ENCODE measurements at places on chromosomes 2 and 18. TPM values are rescaled to one million over a fixed set of nuclear protein-coding genes. Genes with fewer than 3 reads are reported as not detected.

GRCh38 chr2:161141033-161141432 lies 19.2 kb upstream of the TANK start:
- H3K4me3 ChIP-seq: no peak overlapping the region
- peaks cover 35% of the 10 kb centered on the region for H3K4me1 ChIP-seq
- no peaks in the 10 kb centered on the region for H3K27me3 ChIP-seq
- no peak overlapping the region for H3K27ac ChIP-seq
- DNase-seq: no peak

- DNase-seq: no peak
- H3K27ac ChIP-seq: no peak overlapping the region
- no peaks in the 10 kb centered on the region for H3K36me3 ChIP-seq
- no peaks in the 10 kb centered on the region for H3K27me3 ChIP-seq
Measured at GRCh38 chr2:189439342-189439741, 1.9 kb upstream of the WDR75 start.

- no peaks in the 10 kb centered on the region for H3K27me3 ChIP-seq
- H3K4me3 ChIP-seq: no peak overlapping the region
- no peak for DNase-seq
- H3K4me1 ChIP-seq: no peaks in the 10 kb centered on the region
- H3K27ac ChIP-seq: no peak overlapping the region
Measured at GRCh38 chr2:241088791-241089732, 13.0 kb downstream of the MTERF4 start.

DNA sequence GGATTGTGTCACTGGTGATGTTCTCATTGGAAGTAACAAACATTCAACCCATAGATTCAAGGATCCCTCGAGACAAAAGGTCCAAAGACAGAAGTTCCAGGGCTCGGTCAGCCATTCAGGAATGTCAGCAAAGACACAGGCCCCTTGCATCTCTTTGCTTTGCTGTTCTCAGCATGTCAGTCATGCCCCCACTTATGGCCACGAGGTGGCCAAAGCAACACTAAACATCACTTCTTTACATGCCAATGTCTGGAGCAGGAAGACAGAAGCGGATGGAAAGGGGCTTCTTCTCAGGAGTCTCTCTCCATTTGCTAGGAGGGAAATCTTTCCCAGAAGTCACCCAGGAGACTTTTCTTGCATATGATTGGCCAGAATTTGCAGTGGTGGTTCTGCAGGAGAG lies 191.6 kb upstream of the SP5 start:
- H3K4me3 ChIP-seq: no peak overlapping the region
- H3K4me1 ChIP-seq: peaks cover 21% of the 10 kb centered on the region
- no peaks in the 10 kb centered on the region for H3K36me3 ChIP-seq
- no peak for DNase-seq

CHN1 gene
- 3.6 TPM for total RNA-seq

DNA sequence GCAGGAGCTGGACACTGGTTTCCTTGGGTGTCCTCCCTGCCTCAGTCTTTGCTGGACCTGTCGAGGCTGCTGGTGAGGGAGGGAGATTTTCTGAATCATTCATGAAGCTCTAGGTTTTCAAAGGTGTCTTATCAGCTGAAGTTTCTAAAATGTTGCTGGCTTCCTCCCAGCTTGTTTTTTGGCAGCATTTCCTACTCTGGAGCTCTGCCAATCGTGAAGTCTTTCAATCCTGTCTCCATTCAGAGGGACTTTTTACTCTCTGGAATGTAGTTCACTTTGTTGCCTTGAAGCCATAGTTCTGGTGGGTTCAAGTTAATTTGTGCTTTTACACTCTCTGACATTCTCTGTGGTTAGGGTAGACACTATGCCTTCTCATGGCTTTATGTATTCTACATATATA lies 23.9 kb downstream of the SNTG2 start:
- no peak for DNase-seq
- no peak overlapping the region for H3K4me3 ChIP-seq
- H3K27me3 ChIP-seq: peaks cover 18% of the 10 kb centered on the region
- H3K36me3 ChIP-seq: no peaks in the 10 kb centered on the region
- H3K27ac ChIP-seq: no peak overlapping the region

NCOA1 gene
- total RNA-seq: 10.4 TPM

VIL1 gene
- total RNA-seq: 0.49 TPM

DNA sequence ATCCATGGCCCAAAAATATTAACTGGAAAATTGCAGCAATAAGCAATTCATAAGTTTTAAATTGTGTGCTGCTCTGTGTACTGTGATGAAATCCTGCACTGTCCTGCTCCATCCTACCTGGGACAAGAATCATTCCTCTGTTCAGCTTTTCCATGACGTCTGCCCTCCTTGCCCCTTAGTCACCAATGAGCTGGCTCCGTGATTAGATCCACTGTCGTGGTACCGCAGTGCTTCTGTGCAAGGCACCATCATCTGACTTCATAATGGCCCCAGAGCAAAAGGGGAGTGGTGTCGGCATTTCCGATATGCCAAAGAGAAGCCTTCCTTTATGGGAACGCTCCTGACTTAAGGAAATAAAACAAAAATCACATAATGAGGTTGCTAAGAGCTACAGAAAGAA lies 3.4 kb upstream of the FAHD2A start:
- DNase-seq: no peak
- H3K4me1 ChIP-seq: peaks cover 12% of the 10 kb centered on the region
- no peak overlapping the region for H3K4me3 ChIP-seq
- no peaks in the 10 kb centered on the region for H3K27me3 ChIP-seq

DNA sequence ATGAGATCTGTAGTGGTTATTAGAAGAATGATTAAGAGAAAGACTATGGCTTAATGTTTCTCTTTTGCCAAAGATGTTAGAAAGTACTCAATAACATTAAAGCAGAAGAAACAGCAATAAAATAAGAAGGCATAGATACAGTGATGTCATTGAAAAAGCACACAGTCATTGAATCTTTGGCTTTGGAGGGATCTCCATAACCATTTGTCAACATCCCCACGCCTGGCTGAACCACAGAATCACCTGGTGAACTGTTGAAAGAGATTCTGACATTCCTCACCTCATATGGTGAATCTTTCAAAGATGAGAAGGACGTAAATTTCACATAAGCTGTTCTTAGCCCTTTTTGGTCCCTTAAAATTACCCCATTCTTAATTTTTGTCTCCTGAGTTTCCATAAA lies 324.6 kb upstream of the NRP2 start:
- H3K4me1 ChIP-seq: no peaks in the 10 kb centered on the region
- H3K4me3 ChIP-seq: no peak overlapping the region
- H3K36me3 ChIP-seq: no peaks in the 10 kb centered on the region
- no peak overlapping the region for H3K27ac ChIP-seq
- H3K27me3 ChIP-seq: 0 out of 2 replicates have a peak, but pooled peaks cover 8% of the 10 kb centered on the region
- no peak for DNase-seq

KCNG2 gene
- not detected for total RNA-seq

- no peaks in the 10 kb centered on the region for H3K27me3 ChIP-seq
- no peaks in the 10 kb centered on the region for H3K4me1 ChIP-seq
- no peaks in the 10 kb centered on the region for H3K36me3 ChIP-seq
- no peak overlapping the region for H3K27ac ChIP-seq
- no peak overlapping the region for H3K4me3 ChIP-seq
Measured at GRCh38 chr2:235098269-235098668, 146.5 kb downstream of the SH3BP4 start.

CDH7 gene
- not detected for total RNA-seq

FEV gene
- total RNA-seq: not detected

DNA sequence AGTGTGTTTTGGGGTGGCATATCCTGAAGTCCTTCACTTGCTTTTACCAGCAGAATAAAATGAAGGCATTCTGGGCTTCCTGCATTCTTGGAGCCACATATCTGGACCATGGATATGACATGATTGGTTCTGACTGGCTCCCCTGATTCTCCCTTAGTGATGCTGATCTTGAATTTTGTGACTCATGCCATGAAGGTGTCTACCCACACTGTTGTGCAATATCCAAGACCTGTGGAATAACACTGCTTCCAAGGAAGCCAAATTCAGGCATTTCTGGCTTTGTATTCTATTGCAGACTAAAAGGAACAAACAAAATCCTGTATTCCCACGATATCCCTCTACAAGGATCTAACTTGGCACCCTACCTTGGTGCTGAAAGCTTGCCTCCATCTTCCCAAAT lies 125.8 kb downstream of the LYPD6B start:
- no peak for DNase-seq
- H3K4me3 ChIP-seq: no peak overlapping the region
- peaks cover 29% of the 10 kb centered on the region for H3K4me1 ChIP-seq
- no peak overlapping the region for H3K27ac ChIP-seq

DNA sequence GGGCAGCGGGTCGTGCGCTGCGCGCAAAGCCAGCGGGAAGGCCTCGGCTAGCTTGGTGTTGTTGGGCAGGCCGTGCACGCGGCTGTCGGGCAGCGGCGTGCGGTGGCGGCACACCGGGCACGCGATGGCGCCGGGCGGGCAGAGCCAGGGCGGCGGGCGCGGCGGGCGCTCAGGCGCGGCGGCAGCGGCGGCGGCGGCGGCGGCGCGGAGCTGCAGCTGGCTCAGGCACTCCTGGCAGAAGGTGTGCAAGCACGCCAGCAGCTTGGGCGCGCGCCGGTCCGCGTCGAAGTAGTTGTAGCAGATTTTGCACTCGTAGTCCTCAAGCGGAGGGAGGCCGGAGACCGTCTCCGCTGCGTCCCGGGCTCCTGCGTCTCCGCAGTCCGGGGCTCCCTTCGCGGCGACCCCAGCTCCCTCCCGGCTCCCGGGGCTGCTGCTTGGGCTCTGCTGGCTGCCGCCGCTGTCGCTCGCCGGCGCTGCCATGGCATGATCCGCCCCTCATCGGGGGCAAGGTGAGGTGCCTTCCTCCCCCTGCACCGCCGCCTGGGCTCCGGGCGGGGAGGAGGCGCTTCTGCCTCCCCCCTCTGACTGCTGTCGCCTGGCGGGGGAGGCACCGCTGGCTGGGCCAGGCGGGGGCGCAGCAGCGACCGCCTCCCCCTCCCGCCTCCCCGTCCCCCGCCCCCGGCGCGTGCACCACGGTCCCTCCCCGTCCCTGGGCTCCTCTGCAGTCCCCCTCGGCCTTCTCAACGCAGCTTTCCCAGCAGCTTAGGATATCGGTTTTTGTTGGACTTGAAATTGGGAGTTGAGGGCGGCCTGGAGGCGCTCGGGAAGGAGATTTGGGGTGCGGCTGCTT lies 21.0 kb upstream of the PAX3 start:
- peaks cover 8% of the 10 kb centered on the region for H3K4me1 ChIP-seq
- no peak overlapping the region for H3K27ac ChIP-seq
- peaks cover 17% of the 10 kb centered on the region for H3K27me3 ChIP-seq
- DNase-seq: no peak

RIT2 gene
- total RNA-seq: not detected

- H3K4me1 ChIP-seq: peaks cover 16% of the 10 kb centered on the region
- no peak overlapping the region for H3K4me3 ChIP-seq
- no peak overlapping the region for H3K27ac ChIP-seq
- no peaks in the 10 kb centered on the region for H3K27me3 ChIP-seq
- DNase-seq: no peak
- no peaks in the 10 kb centered on the region for H3K36me3 ChIP-seq
Measured at GRCh38 chr2:69017080-69017479, 4.1 kb downstream of the ANTXR1 start.

- peaks cover 34% of the 10 kb centered on the region for H3K27me3 ChIP-seq
- H3K36me3 ChIP-seq: no peaks in the 10 kb centered on the region
- no peak for DNase-seq
- H3K4me1 ChIP-seq: no peaks in the 10 kb centered on the region
- H3K4me3 ChIP-seq: no peak overlapping the region
- H3K27ac ChIP-seq: no peak overlapping the region
Measured at GRCh38 chr2:166154685-166155338, 27.0 kb upstream of the SCN1A start.

- H3K36me3 ChIP-seq: no peaks in the 10 kb centered on the region
- H3K4me1 ChIP-seq: no peaks in the 10 kb centered on the region
- no peak overlapping the region for H3K4me3 ChIP-seq
- DNase-seq: no peak
Measured at GRCh38 chr2:16617282-16618266, 48.1 kb downstream of the CYRIA start.

CTNNA2 gene
- not detected for total RNA-seq

GRCh38 chr2:96091711-96092572 lies 24.4 kb downstream of the ADRA2B start:
- no peak for DNase-seq
- H3K4me3 ChIP-seq: no peak overlapping the region
- H3K27ac ChIP-seq: no peak overlapping the region
- H3K4me1 ChIP-seq: peaks cover 12% of the 10 kb centered on the region

DNA sequence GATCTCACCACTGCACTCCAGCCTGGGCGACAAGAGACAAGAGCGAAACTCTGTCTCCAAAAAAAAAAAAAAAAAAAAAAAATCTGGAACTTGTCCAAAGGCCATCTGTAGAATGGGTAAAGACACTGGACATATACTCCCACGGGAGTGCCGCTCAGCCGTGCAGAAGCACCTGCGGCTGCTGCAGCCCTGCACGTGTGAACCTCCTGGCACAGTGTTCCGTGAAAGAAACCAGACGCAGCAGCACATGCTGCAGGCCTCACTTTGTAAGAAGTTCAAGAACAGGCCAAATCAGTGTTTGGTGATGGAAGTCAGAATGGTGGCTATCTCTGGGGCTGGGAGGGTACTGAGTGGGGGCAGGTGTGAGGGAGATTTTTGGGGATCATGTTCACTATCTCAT lies 6.5 kb downstream of the CHRND start:
- no peaks in the 10 kb centered on the region for H3K27me3 ChIP-seq
- no peak overlapping the region for H3K27ac ChIP-seq
- H3K4me1 ChIP-seq: no peaks in the 10 kb centered on the region
- H3K4me3 ChIP-seq: no peak overlapping the region

SERPINB3 gene
- not detected for total RNA-seq

DNA sequence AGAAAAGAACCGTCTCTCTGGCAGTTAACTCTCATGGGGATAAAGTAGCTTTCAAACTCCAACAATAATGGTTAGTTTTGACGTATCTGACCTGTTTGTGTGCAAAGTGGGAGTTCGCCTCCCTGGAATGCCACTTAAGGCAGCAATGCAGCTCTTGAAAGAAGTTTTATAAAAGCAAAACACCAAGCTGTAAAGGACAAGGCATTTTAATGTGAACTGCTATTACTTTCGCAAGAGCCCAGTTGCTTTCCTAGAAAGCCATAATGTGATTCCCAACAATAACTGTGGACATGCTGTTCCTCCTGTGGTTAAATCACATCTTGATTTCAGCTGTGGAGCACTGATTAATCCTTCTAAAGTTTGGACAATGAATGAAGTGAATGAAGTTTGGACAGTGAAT lies 303.7 kb downstream of the PTPRM start:
- H3K36me3 ChIP-seq: no peaks in the 10 kb centered on the region
- peaks cover 15% of the 10 kb centered on the region for H3K4me1 ChIP-seq
- DNase-seq: no peak

SIX2 gene
- 0.54 TPM for total RNA-seq

DNA sequence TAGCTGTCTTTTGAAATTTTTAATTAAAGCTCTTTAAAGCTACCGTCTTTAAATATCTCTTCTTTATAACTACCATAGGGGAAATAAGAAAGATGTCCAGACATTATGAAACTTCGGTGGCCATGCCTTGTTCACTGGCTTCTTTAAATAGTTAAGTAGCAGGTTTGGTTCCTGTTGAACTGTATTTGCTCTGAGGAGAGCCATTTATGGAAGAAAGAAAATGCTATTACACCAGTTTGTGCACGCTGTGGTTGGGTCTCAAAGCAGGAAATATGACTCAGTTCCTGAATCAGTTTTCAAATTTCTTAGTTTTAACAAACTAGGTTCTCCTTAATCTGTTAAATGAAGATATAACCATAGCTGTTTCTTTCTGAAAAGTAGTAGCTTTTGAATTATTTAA lies 12.2 kb downstream of the ARPC2 start:
- H3K4me1 ChIP-seq: peaks cover 30% of the 10 kb centered on the region
- H3K4me3 ChIP-seq: no peak overlapping the region
- H3K36me3 ChIP-seq: peaks cover 49% of the 10 kb centered on the region
- H3K27ac ChIP-seq: peak overlapping the region; percentile 59
- H3K27me3 ChIP-seq: no peaks in the 10 kb centered on the region
